Stimulated activated CD8-positive, alpha-beta memory T cell treated with anti-CD3 and anti-CD28 coated beads, Interleukin-15, amount 100 ng/mL, for 4 hours (primary cell): ENCODE measurements at places on chromosomes 1 and 21.

- no peak for DNase-seq
Measured at GRCh38 chr1:223208164-223209076, 65.4 kb upstream of the TLR5 start.

DNA sequence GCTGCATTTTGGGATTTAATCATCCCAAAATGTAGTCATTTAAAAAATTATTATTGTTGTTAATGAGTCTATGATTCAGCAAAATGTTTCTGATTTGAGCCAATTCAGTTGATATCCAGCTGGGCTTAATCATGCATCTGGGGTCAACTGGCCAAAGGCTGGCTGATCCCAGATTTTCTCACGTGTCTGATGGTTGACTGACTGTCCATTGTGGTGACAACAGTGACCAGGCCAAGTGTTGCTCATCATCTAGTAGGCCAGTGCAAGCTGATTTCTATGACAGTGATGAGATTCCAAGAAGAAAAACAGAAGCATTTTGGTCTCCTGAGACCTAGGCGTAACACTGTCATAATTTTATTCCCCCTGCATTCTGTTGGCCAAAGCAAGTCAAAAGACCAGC, 80.1 kb upstream of the ZC3H11B start:
- DNase-seq: no peak

- DNase-seq: no peak
Measured at GRCh38 chr1:24302209-24302611, 16.9 kb upstream of the GRHL3 start.

DNA sequence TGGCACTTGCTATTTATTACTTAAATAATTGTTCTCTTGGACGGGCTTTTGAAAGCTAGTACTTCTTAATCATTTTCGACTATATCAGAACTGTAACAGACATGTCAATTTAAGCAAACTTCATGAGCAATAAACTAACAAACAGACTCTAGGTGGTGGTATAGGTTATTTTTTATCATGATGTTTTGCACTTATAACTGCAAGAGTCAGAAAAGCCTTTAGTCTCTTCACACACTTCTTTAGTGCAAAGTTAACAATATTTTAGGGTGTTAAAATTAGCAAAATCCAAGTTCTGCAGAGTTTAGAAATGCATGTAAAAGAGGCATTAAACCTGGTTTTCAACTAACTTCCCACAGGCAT, 2.2 kb downstream of the NRIP1 start:
- no peak for DNase-seq

- DNase-seq: no peak
Measured at GRCh38 chr1:29889776-29890175, 653.5 kb downstream of the PTPRU start.
